ENCODE measurements at places on chromosomes 12 and 14. TPM values are rescaled to one million over a fixed set of nuclear protein-coding genes. Genes with fewer than 3 reads are reported as not detected.

- H3K4me1 ChIP-seq, result no peaks in the 10 kb centered on the region
- DNase-seq, result no peak
- H3K4me3 ChIP-seq, result no peak overlapping the region
- no peak overlapping the region for H3K27ac ChIP-seq
These were observed 1358.8 kb downstream of the LRFN5 start for GRCh38 chr14:42965512-42965911.

- H3K27ac ChIP-seq, result no peak overlapping the region
- no peaks in the 10 kb centered on the region for H3K27me3 ChIP-seq
- no peaks in the 10 kb centered on the region for H3K4me1 ChIP-seq
These were observed 73.6 kb upstream of the DNM1L start for GRCh38 chr12:32605326-32606095.

The NPFF gene
- total RNA-seq, result not detected

- peaks cover 42% of the 10 kb centered on the region for H3K4me1 ChIP-seq
- no peak overlapping the region for H3K27ac ChIP-seq
- H3K4me3 ChIP-seq, result no peak overlapping the region
- H3K27me3 ChIP-seq, result no peaks in the 10 kb centered on the region
- DNase-seq, result no peak
These were observed 26.9 kb downstream of the SAMD4A start for GRCh38 chr14:54593860-54594259.

DNA sequence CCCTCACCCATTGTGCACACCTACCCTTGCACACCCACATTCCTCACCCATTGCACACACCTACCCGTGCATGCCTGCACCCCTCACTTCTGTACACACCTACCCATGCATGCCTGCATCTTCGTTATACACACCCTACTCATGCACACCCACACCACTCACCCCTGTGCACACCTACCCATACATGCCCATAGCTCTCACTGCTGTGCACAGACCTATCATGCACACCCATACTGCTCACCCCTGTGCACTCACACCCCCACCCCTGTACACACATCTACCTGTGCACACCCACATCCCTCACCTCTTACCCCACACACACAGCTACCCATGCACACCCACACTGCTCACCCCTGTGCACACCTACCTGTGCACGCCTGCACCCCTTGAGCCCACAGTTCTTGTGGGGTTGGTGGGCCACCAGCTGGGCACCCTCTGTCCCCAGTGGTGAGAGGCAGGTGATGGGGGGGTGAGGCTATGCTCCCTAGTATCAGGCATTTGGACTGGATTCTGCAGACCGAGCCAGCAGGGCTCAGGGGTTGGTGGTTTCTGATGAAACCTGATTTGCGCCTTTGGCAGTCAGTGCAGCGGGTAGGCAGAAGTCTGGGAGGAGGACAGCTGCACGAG lies 15.6 kb downstream of the CEP170B start:
- no peaks in the 10 kb centered on the region for H3K4me1 ChIP-seq
- peaks cover 53% of the 10 kb centered on the region for H3K36me3 ChIP-seq
- no peak overlapping the region for H3K4me3 ChIP-seq
- H3K27ac ChIP-seq, result no peak overlapping the region
- H3K27me3 ChIP-seq, result no peaks in the 10 kb centered on the region
- DNase-seq, result no peak

DNA sequence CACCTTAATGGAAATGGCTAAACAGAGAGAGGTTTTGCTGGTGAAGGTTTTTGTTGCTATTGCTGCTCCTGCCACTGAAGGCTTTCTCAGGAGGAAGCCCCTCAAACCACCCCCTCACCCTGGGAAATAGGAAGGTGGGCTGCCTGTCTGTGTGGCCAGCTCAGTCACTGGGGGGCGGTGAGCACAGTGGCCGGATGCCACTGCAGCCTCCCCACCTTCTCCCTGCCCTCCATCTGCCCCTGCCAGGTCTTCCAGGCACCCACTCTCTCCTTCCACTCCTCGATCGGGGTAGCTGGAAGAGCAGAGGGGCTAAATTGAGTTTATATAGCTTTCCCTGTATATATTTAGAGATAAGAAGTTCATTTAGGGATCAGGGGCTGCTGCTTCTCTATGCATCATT lies 80.8 kb downstream of the PAPOLA start:
- H3K27ac ChIP-seq, result no peak overlapping the region
- H3K4me3 ChIP-seq, result no peak overlapping the region
- H3K36me3 ChIP-seq, result no peaks in the 10 kb centered on the region
- DNase-seq, result no peak
- no peaks in the 10 kb centered on the region for H3K27me3 ChIP-seq

The TOX4 gene
- total RNA-seq, result 54.7 TPM

The KRT73 gene
- total RNA-seq, result not detected

The FITM1 gene
- 0.78 TPM for total RNA-seq

The LALBA gene
- not detected for total RNA-seq

- H3K36me3 ChIP-seq, result no peaks in the 10 kb centered on the region
- peak overlapping the region; percentile 34 for H3K27ac ChIP-seq
- H3K27me3 ChIP-seq, result no peaks in the 10 kb centered on the region
- H3K4me1 ChIP-seq, result peaks cover 15% of the 10 kb centered on the region
- DNase-seq, result no peak
- peak overlapping the region; percentile 72 for H3K4me3 ChIP-seq
These were observed 1.7 kb downstream of the ARHGAP9 start for GRCh38 chr12:57477710-57478681.

The NAV3 gene
- 9.3 TPM for total RNA-seq

- no peak for DNase-seq
- H3K27ac ChIP-seq, result no peak overlapping the region
- no peaks in the 10 kb centered on the region for H3K36me3 ChIP-seq
- no peak overlapping the region for H3K4me3 ChIP-seq
- H3K27me3 ChIP-seq, result no peaks in the 10 kb centered on the region
These were observed 1.4 kb upstream of the ACSM4 start for GRCh38 chr12:7302266-7302986.

The RERGL gene
- total RNA-seq, result 15.3 TPM

GRCh38 chr14:104702106-104702505 lies 12.7 kb downstream of the INF2 start:
- no peaks in the 10 kb centered on the region for H3K27me3 ChIP-seq
- no peak for DNase-seq
- peaks cover 41% of the 10 kb centered on the region for H3K36me3 ChIP-seq
- peaks cover 35% of the 10 kb centered on the region for H3K4me1 ChIP-seq
- H3K27ac ChIP-seq, result no peak overlapping the region
- H3K4me3 ChIP-seq, result no peak overlapping the region

The HOXC13 gene
- not detected for total RNA-seq

GRCh38 chr14:31567655-31568054 lies 6.5 kb downstream of the NUBPL start:
- no peaks in the 10 kb centered on the region for H3K27me3 ChIP-seq
- H3K4me1 ChIP-seq, result peaks cover 6% of the 10 kb centered on the region
- H3K27ac ChIP-seq, result no peak overlapping the region
- peaks cover 5% of the 10 kb centered on the region for H3K36me3 ChIP-seq
- H3K4me3 ChIP-seq, result no peak overlapping the region

DNA sequence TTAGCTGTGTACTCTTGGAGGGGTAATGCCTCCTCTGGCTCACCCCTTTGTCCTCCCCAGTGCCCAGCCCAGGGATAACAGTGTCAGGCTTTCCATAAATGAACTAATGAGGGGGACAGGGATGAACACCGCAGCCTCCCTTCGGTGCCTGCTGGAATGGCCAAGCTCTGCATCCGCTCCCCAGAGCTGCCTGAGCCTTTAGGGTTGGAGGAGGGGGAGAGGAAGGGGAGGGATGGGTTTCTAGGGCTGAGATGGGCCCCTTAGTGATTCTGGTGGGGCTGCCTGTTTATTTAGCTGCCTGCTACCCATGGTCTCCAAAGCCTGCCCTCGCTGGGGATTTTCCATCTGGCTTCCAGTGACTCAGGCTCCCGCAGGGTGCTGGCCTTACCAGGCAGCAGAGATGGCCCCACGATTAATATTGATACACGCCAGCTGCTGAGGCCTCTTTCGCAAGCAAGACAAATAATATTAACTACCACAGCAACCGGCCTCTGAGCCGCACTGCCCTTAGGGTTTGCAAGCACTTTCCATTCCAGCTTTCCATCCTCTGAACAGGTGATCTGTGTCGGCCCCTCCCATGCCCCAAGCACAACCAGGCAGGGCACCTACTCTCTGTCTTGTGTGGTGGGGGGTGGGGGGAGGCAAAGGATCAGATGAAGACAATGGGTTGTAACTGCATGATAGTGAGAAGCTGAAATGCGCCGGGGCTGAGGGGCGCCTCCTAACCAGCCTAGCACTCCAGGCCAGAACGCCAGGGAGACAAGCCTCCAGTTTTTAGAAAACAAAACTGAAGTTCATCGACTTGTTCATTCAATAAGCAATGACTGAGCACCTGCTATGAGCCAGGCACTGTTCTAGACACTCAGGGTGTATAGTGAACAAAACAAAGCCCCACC lies 56.7 kb downstream of the C14orf132 start:
- no peak for DNase-seq
- peaks cover 2% of the 10 kb centered on the region for H3K4me1 ChIP-seq
- H3K36me3 ChIP-seq, result no peaks in the 10 kb centered on the region
- no peak overlapping the region for H3K27ac ChIP-seq

DNA sequence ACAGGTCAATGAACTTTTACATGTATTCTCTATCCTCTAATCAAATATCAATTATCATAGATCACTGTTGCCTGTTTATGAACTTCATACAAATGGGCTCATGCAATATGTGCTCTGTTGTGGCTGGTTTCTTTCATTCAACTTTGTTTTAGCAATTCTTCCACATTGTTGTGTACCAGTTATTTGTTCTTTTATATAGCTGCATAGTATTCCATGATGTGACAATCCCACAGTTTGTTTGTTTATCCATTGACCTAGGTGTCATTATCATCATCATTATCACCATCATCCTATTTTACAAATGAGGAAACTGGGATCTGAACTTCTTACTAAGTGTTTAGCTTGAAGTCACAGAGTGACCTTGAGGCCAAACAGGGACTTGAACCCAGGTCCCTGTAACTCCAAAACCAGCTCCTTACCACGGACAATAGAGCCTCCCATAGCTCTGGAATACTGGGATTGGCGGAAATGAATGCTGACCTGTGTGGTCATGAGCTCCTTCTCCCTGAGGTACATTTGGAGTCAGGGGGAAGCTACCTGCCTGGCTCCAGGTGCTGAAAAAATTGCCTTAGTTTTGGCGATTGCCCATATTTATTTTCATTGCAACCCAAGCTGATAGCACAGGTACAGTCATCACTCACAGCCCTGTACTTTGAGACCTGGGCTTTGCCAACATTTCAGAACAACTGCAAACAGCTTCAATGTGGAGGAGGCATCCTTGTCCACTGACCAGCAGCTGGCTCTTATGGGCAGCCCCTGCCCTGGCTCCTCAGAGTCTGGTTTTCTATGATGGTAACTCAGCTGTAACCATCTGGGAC lies 9.2 kb downstream of the ZFP36L1 start:
- peaks cover 26% of the 10 kb centered on the region for H3K4me1 ChIP-seq
- H3K4me3 ChIP-seq, result no peak overlapping the region
- no peak for DNase-seq
- peak overlapping the region; percentile 3 for H3K27ac ChIP-seq
- peaks cover 9% of the 10 kb centered on the region for H3K36me3 ChIP-seq
- no peaks in the 10 kb centered on the region for H3K27me3 ChIP-seq

The OVCH1 gene
- total RNA-seq, result 3.0 TPM

The PTPN6 gene
- 19.0 TPM for total RNA-seq

The KCNMB4 gene
- 1.9 TPM for total RNA-seq

DNA sequence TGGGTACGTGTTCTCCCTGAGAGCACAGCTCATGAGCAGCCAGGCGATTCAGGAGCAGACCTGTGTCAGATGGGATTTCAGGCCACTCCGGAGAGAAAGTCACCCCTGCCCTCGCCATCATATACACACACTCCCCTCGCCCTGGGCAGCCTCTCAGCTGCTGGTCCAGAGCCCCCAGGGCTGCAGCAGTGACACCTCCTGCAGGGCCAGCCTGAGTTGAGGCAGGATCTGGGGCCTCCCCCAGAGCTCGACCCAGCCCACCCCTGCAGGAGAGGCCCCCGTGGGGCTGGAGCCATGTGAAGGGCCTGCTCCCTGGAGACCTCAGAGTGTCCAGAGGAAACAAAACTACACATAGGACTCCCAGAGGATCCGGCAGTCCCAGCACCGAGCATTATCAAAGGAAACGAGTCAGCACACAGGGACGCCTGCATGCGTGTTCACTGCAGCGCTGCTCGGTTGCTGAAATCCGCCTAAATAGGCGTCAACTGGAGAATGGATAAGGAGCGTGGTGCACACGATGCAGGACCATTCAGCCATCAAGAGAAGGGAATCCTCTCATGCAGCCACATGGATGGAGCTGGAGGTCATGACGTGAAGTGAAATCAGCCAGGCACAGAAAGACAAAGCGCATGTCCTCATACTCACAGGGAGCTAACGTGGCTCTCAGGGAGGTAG lies 104.0 kb downstream of the TNFAIP2 start:
- peaks cover 5% of the 10 kb centered on the region for H3K27me3 ChIP-seq
- no peaks in the 10 kb centered on the region for H3K36me3 ChIP-seq
- DNase-seq, result no peak
- H3K4me3 ChIP-seq, result no peak overlapping the region
- no peak overlapping the region for H3K27ac ChIP-seq
- no peaks in the 10 kb centered on the region for H3K4me1 ChIP-seq

GRCh38 chr14:34718750-34719304 lies 4.4 kb upstream of the CFL2 start:
- peaks cover 3% of the 10 kb centered on the region for H3K4me1 ChIP-seq
- no peaks in the 10 kb centered on the region for H3K36me3 ChIP-seq

GRCh38 chr12:117143008-117143532 lies 43.9 kb upstream of the TESC start:
- no peak overlapping the region for H3K27ac ChIP-seq
- H3K27me3 ChIP-seq, result no peaks in the 10 kb centered on the region
- DNase-seq, result no peak
- no peak overlapping the region for H3K4me3 ChIP-seq
- peaks cover 13% of the 10 kb centered on the region for H3K36me3 ChIP-seq

DNA sequence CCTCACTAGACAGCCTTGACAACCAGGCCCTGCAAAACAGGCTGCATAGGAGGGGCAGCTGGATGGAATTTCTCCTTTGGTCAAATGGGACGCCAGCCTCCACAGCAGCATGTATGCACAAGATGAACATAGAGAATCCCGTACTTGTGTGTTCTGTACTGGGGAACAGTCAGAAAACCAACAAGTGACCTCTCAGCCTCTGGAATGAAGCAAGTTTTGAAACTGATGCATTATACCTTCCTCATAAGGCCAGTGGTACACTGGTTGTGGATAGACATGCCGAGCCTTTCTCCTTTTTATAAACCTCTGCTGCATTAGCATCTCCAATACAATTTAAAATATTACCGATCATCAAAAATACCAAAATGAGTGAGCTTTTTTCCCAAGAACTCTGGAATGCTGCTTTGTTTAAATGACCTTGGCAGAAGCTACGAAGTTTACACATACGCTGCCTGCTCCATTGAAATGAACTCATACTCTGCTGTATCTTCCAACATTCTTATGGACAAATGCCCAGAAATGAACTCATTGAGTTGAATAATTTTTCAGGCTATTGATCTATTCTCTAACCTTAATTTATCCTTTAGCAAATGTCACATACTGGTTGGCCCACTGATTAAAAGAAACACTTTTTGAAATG lies 47.6 kb upstream of the FERMT2 start:
- H3K27me3 ChIP-seq, result no peaks in the 10 kb centered on the region
- H3K27ac ChIP-seq, result no peak overlapping the region
- no peak overlapping the region for H3K4me3 ChIP-seq
- peaks cover 16% of the 10 kb centered on the region for H3K4me1 ChIP-seq
- no peaks in the 10 kb centered on the region for H3K36me3 ChIP-seq

GRCh38 chr12:124441443-124442194 lies 125.8 kb downstream of the NCOR2 start:
- H3K27ac ChIP-seq, result peak overlapping the region; percentile 70
- H3K4me3 ChIP-seq, result peak overlapping the region; percentile 37
- peaks cover 9% of the 10 kb centered on the region for H3K36me3 ChIP-seq
- peaks cover 9% of the 10 kb centered on the region for H3K4me1 ChIP-seq
- no peak for DNase-seq

- DNase-seq, result no peak
- no peaks in the 10 kb centered on the region for H3K36me3 ChIP-seq
- no peaks in the 10 kb centered on the region for H3K4me1 ChIP-seq
- H3K27ac ChIP-seq, result no peak overlapping the region
- no peaks in the 10 kb centered on the region for H3K27me3 ChIP-seq
These were observed 226.1 kb downstream of the KSR2 start for GRCh38 chr12:117742721-117743120.

The NFE2 gene
- total RNA-seq, result 1.8 TPM
